ENCODE measurements at places on chromosomes 12 and 14.

- no peak for DNase-seq
These were observed 106.6 kb upstream of the NCOR2 start for GRCh38 chr12:124673801-124674617.

DNA sequence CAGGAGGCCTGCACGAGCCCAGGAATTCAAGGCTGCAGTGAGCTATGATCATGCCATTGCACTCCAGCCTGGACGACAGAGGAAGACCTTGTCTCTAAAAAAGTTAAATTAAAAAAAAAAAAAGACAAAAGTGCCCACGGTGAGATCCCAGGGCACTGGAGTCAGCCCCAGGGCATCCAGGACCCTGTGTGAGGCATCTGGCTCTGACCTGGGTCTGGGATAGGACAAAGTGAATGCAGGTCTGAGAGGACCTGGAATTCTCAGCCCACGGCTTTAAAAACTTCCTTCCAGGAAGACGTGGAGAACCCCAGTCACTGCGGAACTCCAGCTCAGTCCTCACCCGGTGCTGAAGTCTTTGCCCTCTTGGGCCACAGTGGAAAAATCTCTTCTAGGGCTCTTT lies 33.1 kb downstream of the PHETA1 start:
- DNase-seq = no peak

DNA sequence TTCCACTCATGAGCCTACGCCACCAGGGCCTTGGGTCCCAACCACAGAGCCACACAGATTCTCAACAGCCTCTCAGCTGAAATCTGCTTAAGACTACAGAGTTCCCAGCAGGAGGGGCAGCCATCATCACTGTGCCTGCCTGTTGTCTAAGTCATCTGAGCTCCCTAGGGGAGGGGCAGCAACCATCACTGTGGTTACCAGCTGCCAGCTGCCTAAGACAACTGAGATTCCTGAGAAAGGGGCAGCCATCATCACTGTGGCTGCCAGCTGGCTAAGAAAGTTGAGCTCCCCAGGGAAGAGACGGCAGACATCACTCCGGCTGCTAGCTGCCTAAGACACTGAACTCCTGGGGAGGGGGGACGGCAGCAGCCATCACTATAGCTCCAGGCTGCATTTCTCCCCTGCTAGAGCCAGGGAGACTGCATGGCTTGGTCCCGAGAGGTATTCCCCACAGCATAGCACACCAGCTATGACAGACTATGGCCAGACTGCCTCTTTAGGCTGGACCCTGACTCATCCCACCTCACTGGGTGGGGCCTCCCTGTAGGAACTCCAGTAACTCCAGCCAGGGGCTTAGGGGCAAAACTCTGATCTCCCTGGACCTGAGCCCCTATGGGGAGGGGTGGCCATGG lies 37.2 kb upstream of the C14orf132 start:
- no peak for DNase-seq

DNA sequence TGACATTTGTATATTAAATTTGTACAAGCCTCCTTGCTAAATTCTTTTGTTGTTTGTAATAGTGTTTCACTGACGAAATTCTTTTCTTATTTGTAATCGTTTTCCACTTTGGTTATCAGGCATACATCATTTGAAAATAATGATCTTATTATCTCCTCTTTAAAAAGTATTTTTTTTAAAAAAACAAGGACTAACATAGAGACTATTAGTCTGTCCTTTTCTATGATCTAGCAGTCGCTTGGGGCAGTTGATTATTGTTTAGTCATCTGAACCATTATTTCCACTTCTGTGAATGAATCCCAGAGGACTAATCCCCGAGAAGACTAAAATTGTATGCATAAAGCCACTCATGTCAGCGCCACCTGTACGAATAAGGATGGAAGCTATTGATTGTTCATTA lies 11.5 kb downstream of the ADGRD1 start:
- DNase-seq = no peak

GRCh38 chr12:112792301-112792700 lies 753 bp downstream of the RPH3A start:
- peak; percentile 26 for DNase-seq

DNA sequence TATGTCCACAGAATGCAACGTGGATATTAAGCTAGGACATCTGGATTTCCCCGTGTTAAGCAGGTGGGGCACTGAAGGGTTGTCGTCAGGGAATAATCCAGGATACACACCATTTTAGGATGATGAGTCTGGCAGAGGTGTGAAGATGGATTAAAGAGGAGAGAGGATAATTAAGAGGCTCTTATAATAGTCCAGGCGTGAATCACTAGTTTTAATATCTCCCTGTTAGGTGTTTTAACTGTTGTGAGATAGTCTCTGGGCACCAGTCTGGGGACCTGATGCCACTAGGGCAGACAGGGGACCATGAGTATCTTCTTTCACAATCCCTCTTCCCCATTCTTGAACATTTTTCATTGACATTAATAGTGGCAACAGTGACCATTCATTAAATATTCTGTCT lies 216.7 kb downstream of the TBX5 start:
- DNase-seq = no peak

- no peak for DNase-seq
These were observed 4.6 kb upstream of the A2ML1 start for GRCh38 chr12:8817856-8818255.

DNA sequence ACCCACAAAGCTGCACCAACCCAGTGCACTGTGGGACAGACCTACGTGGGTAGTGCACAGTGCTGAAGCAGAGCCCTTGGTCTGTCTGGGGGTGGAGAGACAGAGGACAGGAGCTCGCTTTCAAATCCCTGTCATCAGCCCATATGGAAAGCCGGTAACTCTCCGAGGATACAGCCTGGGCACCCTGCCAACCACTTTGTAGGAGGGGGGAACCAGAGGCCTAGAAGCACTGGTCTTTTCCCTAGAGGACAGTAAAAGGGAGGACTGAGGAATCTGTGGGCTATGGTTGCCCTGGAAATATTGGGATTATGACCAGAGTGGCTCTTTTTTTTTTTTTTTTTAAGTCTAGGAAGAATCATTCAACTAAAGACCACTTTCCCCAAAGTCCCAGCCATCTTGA lies 74.3 kb downstream of the MAP3K9 start:
- peak; percentile 38 for DNase-seq

- no peak for DNase-seq
These were observed 109.3 kb downstream of the C12orf42 start for GRCh38 chr12:103386451-103386850.

- DNase-seq = no peak
These were observed 81.1 kb downstream of the ARL6IP4 start for GRCh38 chr12:123061441-123062205.

- no peak for DNase-seq
These were observed 24.2 kb downstream of the CHST11 start for GRCh38 chr12:104480826-104481440.

DNA sequence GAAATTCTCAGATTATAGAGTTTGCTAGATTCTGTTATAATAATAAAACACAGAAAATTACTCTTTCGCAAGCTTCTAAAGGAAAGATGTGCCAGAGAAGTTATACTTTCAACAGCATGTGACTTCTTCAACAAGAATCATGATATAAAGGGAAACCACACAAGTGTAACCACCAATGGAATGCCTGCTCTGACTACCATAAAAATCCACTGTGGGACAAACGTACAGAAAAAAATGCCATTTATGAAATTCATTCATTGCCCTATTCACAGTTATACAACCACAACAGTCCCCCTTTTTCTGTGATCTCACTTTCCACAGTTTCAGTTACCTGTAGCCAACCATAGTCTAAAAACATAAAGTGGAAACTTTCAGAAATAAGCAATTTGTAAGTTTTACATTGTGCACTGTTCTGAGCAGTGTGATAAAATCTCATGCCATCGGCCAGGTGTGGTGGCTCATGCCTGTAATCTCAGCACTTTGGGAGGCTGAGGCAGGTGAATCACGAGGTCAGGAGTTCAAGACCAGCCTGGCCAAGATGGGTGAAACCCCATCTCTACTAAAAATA lies 3.2 kb downstream of the CATSPERB start:
- no peak for DNase-seq

GRCh38 chr12:88925454-88925853 lies 345.2 kb upstream of the KITLG start:
- no peak for DNase-seq

DNA sequence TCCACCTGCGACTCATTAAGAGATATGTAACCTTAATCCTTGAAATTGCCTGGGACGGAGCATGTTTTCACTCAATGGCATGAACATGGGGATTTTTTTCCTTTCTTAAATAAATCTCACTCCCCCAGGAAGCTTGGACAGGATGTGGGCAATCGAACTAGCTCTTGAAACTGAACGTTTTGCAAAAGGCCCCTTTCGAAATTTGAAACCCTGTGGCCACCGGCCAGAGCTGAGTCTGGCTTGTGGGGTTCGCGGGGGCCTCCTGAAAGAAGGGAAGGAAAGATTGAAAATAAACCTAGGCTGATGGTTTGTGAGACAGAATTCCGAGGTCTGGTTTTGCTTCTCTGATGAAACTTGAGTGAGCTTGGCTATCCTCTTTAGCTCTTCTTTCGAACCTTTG lies 101.4 kb upstream of the RTL1 start:
- no peak for DNase-seq

DNA sequence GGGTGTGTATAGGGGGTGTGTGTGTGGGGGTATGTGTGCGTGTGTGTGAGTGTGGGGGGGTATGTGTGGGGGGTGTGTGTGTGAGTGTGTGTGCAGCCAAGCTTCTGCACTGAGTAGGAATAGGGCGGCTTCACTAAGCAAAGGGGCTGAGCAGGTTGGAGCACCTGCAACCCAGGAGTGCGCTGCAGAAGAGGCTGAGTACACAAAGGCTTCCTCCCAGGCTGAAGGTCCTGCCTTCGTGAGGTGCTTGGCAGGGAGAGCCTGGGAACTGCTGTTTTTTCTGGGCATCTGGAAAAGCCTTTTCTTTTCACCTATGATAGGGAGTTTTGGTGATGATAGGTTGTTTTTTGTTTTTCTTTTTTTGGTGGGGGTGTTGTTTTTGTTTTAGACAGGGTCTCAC lies 6.0 kb upstream of the NUDT14 start:
- peak; percentile 39 for DNase-seq

DNA sequence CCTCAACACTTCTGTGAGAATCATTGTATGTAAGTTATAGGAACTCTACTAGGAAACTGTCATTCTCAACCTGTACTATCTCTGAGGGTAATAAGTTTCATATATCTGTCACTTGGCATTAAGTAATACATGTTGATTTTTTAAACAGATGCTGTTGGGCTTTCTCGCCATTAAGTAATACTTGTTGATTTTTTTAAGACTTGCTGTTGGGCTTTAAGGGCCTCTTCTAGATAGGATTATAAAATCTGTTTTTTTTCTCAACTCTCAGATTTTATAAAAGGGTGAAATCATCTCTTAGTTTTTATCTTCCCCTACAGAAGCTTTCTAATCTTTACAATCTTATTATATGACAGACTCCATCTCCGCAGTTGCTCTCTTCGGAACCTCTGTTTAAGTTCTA lies 5.6 kb downstream of the WASHC4 start:
- no peak for DNase-seq
